Cerebellum (tissue), 4 donors: ENCODE measurements at places on chromosomes 3 and 15. TPM values are rescaled to one million over a fixed set of nuclear protein-coding genes. Genes with fewer than 3 reads are reported as not detected.

The NEK10 gene
- 31.5 TPM for total RNA-seq

The DCUN1D1 gene
- total RNA-seq: 39.7 TPM

The TMC3 gene
- total RNA-seq: 0.09 TPM

The SH2D7 gene
- not detected for total RNA-seq

The C3orf20 gene
- total RNA-seq: 0.18 TPM

The MKRN3 gene
- 30.7 TPM for total RNA-seq

The ZDHHC23 gene
- total RNA-seq: 10.0 TPM

The ADCY5 gene
- total RNA-seq: 23.5 TPM

The FRMD4B gene
- 37.7 TPM for total RNA-seq

The C3orf70 gene
- 28.4 TPM for total RNA-seq

The TRIM42 gene
- not detected for total RNA-seq

The CADPS gene
- total RNA-seq: 187 TPM

The GMNC gene
- total RNA-seq: 0.82 TPM

The COL6A5 gene
- total RNA-seq: 1.5 TPM

The RTP3 gene
- not detected for total RNA-seq

The STAG1 gene
- total RNA-seq: 67.0 TPM

The TRAT1 gene
- not detected for total RNA-seq

The MLH1 gene
- 44.9 TPM for total RNA-seq

The PSMA4 gene
- total RNA-seq: 60.7 TPM

The NFKBIZ gene
- total RNA-seq: 4.0 TPM

The WDR72 gene
- total RNA-seq: 0.54 TPM

The ACKR4 gene
- total RNA-seq: not detected

The SLC2A2 gene
- total RNA-seq: not detected
